Activated CD4-positive, alpha-beta T cell treated with anti-CD3 and anti-CD28 coated beads, Interleukin-10, Interleukin-2, amounts not matched to agents 100 ng/mL and 50 ng/mL, durations not matched to agents 16 hours and 8 hours (primary cell): ENCODE measurements at places on chromosomes 4 and X.

DNA sequence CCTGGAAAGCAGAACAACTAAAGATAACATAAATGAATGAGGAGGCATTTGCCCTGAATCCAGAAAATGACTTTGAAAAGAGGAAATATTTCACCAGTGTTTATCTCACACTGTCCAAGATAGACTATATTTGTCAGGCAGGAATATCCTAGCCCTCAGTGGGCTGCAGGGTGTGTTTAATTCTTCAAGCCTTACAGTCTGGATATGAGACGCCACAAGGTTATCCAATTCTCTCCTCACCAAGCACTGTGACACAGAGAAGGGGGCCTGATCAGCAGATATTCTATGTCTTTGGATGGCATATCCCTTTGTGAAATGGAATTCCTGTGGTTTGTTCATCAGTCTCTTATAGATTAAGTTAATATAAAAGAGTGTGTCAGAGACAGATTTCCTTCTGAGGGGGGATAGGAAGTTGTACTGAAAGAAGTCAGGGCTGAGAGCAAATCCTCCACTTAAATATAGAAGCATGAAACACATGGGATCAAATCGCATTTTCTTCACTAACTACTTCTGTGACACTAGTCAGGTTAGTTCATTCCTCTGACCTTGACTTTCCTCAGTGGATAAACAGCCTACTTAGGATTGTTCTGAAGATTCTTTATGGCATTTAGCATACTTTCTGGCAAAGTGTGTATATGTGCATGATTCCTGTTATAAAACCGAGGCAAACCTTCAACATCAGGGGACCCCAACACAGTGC lies 6.8 kb upstream of the G3BP2 start:
- no peak for DNase-seq

DNA sequence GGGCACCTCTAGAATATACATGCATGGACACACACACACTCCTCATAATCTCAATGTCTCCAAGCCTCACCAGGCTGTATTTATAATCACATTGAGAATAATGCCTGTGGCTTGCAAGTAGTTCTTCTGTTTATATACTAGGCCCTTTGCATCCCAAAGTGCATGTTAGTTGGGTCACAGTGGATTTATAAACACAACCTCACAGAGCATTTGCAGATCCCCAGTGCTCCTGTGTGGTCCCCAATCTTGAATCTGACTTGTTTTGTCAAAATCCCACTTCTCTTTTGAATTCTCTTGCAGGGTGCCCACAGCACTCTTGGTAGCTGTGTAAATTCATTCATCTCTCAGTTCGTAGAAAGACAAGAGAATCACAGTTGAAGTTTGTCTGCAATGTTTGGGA lies 49.6 kb upstream of the PROM1 start:
- no peak for DNase-seq

- DNase-seq: no peak
Observed at GRCh38 chr4:167613381-167613780, 379.1 kb upstream of the SPOCK3 start.

GRCh38 chrX:40852586-40852985 lies 117.2 kb upstream of the MED14 start:
- no peak for DNase-seq

GRCh38 chrX:20205927-20206708 lies 60.6 kb downstream of the RPS6KA3 start:
- DNase-seq: peak; percentile 13

- no peak for DNase-seq
Observed at GRCh38 chr4:86203176-86203575, 156.7 kb downstream of the MAPK10 start.

DNA sequence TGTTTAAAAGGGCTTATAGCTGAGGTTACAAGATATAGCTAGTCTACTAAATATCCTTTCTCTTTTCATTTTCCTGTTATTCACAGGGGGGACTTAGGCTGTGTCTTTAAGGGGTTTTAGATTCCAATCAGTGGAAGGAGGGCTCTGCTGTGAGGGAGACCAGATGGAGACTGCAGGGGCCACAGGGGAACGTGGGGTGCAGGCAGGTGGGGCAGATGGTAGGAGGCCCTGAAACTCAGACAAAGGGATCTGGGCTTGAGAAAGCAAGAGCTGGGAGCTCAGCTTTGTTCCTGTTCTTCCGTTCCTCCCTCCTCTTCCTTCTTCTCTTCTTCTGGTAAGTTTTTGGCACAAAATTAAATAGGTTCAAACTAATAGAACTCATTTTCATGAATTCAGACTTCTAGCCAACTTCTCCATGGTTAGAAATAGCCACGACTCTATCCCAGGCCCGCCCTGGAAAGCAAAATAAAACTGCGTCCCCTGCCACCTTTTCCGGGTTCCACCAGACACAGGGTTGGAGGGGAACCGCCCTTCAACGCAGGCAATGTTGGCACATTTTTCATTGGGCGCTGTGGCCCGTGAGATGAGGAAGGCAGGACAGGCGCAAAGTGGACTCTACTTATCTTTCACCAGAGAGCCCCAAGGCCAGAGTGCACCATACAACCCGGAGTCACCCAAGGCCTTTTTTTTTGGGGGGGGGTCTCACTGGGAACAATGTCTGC lies 3.5 kb upstream of the TMSB4X start:
- DNase-seq: peak; percentile 70

DNA sequence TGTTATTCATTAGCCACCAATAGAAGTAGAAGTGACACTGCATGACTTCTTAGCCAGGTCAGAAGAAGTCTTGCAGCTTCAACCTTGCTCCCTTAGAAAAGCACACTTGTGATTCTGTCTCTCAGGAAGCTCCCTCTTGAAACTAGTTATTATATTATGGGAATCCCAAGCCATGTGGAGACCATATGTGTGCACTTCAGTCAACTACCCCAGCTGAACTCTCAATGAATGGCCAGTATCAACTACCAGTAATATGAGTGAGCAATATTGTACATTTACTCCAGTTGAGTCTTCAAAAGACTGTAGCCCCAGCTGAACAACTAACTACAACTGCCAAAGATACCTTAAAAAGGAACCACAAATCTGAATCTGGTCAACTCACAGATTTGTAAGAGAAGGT lies 77.1 kb upstream of the GABRA3 start:
- DNase-seq: no peak

DNA sequence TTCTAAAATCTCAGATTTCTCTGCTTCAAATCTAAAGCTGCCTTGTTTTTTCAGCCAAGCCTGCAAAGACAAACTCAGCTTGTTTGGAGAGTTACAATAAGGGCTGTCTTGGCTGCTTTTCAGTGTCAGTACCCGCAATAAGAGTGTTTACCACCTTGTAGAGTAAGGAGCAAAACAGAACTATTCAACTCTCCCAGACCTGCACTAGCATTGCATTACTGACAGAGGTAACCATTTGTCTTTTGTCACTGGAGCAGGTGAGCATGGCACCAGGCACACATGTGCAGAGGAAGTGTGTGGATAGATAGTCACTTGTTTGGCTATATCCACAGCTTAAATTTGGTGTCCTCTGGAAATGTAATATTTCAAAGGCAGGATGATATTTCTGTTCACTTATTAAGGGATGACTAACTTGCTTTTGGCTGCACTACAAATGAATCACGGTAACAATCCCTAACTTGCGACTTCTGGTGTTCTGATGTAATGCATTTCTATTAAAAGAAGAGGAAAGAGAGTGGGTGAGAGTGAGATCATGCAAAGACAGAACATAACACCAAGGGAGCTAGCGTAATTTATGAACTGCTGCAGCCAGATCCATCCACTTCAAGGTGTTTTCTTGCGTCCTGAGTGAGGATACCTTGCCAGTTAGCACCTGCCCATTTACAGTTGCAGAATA lies 38.6 kb downstream of the PTCHD1 start:
- no peak for DNase-seq

DNA sequence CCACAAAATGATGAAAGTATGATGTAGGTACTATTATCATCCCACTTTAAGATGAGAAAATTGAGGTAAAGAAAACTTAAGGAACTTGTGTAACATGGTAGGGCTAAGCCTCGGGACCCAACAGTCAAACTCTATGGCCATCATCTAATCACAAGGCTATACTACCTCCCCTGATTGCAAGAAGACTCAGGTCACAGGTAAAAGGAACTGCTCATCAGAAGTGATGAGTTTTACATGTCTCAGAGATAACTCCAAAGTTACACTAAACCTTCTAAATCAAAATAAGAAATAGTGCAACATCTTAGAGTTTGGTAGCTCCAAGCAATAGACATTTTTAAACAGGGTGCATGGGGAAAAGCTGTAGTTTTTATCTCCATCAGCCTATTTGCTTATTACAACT lies 96.5 kb upstream of the MYOZ2 start:
- no peak for DNase-seq

- DNase-seq: no peak
Observed at GRCh38 chr4:180234730-180235129, 2008.5 kb upstream of the TENM3 start.

- DNase-seq: no peak
Observed at GRCh38 chr4:120714417-120715010, 208.0 kb downstream of the PRDM5 start.

DNA sequence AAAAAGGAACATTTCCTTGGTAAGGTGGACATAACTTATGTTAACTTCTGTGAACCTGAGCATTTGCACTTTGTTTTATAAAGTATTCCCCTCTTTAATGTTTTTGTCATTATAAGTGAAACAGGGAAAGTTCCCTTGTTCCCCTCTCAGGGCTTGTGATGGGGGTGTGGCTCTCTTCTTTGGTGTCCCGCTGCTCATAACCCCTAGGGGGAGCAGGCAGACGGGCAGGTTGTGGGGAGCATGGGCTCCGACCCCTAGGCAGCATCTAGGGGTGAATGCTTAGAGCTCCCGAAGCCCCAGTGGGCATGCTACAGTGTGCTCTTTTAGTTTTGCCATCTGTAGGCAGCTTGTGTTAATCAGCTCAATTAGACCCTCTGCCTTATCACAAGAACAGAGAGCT lies 200.4 kb downstream of the DACH2 start:
- peak; percentile 2 for DNase-seq

DNA sequence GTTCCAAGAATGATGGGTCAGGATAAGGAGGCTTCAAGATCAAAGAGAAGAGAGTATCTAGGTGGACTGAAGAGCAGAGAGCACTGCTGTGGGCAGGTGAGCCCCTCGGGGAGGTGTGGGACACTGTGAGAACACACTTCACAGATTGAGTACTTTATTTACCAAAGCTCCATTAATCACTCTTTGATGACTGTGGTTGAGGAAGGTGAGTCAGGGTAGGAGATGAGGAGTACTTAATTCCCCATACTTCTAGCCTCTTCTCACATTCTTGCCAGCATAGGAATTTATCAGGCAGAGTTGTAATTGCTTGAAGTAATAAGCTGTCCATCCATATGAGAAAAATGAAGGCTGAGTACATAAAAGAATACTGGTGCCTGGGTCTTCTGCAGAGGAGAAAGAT lies 375.3 kb downstream of the PCDH10 start:
- DNase-seq: no peak

GRCh38 chr4:88729146-88729760 lies 31.6 kb upstream of the NAP1L5 start:
- no peak for DNase-seq

GRCh38 chrX:43581167-43581566 lies 74.9 kb upstream of the MAOA start:
- no peak for DNase-seq

DNA sequence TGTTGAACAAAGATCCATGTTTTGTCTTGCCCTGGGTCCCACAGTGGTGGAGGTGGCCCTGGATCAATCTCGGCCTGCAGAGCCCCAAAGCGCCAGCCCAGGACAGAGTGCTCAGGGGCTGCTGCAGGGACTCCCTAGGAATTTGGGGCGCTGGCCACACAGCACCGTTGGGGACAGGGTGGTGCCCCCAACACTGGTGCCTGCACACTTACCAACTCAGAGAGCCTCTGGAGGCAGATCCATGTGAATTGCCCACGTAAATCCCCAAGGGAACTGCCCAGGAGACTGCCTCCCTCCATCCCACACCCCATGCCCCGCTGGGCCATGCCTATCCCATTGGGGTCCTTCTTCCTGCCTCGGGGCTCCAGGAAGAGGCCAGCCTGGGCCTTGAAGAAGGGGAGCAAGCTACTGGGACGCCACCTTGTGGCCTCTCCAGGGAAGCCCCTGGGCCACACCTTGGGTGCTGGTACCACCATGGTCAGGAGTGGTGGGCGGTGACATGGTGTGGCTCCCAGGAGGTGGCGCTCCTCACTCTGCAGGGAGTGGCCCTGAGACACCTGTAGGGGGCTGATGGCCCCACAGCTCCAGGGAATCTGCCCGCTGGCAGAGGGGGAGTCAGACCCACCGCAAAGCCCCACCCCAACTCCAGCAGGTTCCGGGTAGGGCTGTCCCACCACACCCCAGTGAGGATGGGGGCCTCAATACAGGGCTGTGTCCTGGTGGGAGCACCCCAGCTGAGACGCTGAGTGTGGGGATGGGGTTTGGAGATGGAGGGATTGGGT lies 22.8 kb downstream of the CFAP99 start:
- peak; percentile 87 for DNase-seq

DNA sequence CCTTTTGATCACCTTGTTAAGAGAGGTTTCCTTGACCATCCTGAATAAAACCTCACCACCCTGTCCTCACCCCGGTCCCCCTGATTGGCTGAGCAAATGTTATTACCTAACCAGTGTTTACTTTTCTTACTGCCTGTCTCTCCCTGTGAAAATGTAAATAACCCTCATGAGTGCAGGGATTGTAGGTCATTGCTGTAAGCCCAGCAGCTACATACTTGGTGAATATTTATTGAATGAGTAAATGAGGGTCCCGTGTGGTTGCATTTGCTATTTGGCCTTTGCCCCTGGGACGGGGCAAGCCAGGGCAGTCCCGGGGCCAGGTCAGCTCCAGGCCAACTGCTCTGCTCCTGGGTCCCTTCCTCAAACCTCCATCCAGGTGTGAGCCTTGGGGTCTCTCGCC lies 55.5 kb upstream of the CLCN4 start:
- no peak for DNase-seq

- no peak for DNase-seq
Observed at GRCh38 chr4:16693641-16694040, 204.8 kb downstream of the LDB2 start.

- no peak for DNase-seq
Observed at GRCh38 chr4:62051332-62051731, 851.2 kb downstream of the ADGRL3 start.

DNA sequence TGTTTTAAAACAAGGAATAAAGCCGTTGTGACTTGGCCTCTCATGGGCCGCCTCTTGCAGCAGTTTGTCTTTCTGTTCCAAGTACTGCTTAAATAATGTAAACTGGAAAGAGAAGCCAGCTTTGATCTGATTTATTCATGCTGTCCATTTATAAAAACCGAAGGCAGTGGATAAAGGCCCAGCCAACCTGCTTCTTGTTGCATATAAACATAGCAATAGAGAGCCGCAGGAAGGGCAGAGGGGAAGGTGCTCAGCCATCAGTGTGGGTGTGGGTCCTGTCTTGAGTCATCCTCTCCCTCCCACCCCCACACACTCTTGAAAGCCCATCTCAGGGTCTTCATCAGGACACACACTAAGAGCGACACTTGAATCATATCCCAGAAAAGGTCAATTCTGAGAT lies 187.9 kb upstream of the FAM9B start:
- no peak for DNase-seq

- no peak for DNase-seq
Observed at GRCh38 chr4:127634181-127634580, 1.4 kb downstream of the INTU start.

- no peak for DNase-seq
Observed at GRCh38 chr4:8582941-8583654, 2.9 kb downstream of the GPR78 start.
